ENCODE measurements at places on chromosomes 7 and 10.

- no peak for DNase-seq
Measured at GRCh38 chr7:22853674-22854157, 31.1 kb upstream of the TOMM7 start.

GRCh38 chr7:84193747-84194146 is 842 bp downstream of the SEMA3A start:
- no peak for DNase-seq

DNA sequence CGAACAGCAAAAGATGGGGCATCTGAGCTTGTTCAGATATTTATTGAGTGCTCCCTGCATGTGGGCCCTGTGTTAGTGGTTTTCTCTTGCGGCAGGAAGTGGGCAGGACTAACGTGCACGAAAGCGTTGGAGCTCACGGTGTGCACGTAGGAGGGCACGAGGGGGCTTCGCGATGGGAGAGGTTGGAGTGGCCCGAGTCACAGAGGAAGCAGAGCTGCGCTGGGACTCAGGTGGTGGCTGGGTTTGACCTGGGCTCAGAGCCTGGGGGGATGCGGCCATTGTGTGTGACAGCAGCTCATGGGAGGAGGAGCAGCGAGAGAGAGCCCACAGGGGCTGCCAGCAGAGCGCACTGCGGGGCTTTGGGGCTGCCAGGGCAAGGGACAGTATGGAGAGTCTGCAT is 7.7 kb downstream of the ZSCAN25 start:
- DNase-seq = no peak

DNA sequence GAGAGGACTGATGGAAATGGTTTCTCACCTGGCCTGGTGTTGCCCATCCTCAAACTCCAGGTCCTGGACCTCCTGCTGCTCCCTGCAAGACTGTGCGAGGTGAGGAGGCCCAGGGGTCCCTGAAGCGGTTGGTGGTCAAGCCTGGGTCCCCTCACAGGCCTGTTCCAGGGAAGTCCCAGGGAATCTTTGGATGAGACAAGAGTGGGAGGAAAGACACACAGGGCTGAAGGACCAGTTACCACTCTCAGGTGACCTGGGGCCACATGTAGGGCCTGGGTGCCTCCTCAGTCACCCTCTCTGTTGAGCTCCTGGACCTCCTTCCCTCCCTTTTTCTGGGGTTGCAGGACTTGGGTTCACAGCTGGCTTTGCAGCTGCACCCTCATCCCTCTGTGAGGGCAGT is 42.6 kb upstream of the CXCL12 start:
- no peak for DNase-seq

- no peak for DNase-seq
Measured at GRCh38 chr10:89973326-89973725, 271.9 kb downstream of the KIF20B start.

DNA sequence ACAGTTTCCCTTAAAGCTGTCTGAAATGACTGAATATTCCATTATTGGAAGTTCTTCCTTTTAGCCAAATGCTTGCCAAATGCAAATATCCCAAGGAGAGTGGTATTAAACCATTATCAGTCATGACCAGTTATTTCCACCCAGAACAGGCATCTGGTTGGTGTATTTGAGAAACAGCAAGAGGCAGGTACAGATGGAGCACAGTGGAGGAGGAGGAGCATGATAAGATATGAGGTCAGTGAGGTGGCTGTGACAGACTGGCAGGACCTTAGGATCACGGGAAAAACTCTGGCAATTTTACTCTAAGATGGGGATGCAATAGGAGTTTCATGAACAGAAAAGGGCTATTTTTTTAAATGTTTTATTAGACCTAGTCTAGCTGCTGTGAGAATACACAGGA is 6.4 kb downstream of the HEPACAM2 start:
- DNase-seq = no peak

DNA sequence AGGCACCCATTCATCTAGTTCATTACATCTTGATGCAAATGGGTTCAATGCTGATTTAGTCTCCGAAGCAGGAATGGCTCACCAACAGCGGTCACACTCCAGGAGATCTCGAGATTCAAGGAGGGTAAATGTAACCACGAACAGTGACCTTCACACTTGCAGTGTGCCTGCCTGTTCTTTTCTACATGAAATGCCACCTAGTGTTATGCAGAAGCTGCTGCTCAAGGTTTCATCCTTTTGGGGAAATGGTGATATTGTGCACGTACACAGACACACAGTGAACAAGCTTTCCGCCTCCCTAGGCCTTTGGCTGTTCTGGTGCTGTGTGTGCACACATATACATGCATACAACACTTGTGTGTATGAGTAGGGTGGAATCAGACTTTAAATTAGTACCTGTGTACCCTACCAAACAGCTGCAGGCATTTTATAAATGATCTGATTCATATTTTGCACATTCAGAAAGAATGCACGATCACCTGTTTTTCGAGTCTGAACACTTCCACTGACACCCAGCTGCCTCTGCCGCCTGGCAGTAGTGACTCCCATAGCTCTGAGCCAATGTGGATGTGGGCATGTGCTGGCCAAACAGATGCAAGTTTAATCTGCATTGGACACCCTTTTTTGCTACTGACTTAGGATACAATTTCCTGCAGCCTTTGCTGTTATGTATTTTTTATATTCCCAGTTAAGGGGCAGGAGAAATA is 100.5 kb downstream of the TACC2 start:
- DNase-seq = no peak
